Liver (tissue), 10 donors: ENCODE measurements at places on chromosomes 2 and 18.

DNA sequence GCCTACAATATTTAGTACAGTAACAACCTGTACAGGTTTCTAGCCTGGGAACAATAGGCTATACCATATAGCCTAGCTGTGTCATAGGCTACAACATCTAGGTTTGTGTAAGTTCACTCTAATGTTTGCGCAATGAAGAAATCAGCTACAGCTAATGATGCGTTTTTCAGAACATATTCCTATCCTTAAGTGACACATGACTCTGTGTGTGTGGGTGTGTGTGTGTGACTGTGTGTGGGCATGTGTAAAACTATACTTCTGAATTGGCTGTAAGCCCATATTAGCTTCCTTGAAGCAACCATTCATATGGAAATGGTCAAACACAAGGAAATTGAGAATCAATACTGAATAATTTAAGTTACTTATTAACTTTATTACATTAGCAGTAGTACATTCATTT, 120.8 kb upstream of the SULT1C3 start:
- DNase-seq: no peak

GRCh38 chr2:130347220-130347925, 4.7 kb downstream of the IMP4 start:
- DNase-seq: no peak

GRCh38 chr18:79642626-79643025, 37.0 kb upstream of the CTDP1 start:
- no peak for DNase-seq

- DNase-seq: no peak
Measured at GRCh38 chr2:101613056-101613704, 84.3 kb upstream of the MAP4K4 start.

DNA sequence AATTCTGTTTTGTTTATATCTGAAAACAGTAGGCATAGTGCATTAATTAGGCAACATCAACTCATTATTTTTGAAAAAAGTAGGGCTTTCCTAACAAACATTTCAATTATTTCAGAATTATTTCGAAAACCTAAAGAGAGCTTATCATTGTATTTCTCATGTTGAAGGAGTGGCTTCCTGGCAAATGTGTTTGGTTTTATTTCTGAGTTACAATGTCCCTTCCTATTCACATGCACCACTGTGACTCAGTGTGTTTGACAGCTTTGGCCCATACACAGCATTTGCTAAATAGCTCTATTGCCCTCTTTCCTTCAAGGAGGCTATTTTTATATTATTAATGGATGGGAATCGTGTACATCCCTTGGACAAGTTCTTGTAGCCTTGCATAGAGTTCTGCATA, 205.9 kb downstream of the PTGR3 start:
- DNase-seq: no peak

- no peak for DNase-seq
Measured at GRCh38 chr18:57780706-57781347, 22.3 kb downstream of the ATP8B1 start.

DNA sequence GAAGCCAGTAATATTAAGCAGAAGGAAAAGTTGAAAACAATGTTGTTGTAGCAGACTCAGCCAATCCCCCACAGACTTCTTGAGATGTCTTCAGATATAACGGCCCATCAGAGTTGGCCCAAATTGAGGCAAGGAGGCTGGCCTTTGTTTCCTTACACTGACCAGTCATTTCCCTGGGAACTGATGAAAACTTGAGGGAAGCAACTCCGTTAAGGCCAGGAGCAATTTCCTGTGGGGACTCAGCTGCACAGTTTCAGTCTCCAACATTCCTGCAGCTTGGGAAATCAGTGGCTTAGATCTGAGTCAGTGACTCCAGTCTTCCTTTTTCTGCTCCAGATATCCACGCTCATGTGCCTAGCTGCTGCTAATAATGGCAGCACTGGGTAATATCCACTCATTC, 75.7 kb downstream of the FTCDNL1 start:
- DNase-seq: no peak

DNA sequence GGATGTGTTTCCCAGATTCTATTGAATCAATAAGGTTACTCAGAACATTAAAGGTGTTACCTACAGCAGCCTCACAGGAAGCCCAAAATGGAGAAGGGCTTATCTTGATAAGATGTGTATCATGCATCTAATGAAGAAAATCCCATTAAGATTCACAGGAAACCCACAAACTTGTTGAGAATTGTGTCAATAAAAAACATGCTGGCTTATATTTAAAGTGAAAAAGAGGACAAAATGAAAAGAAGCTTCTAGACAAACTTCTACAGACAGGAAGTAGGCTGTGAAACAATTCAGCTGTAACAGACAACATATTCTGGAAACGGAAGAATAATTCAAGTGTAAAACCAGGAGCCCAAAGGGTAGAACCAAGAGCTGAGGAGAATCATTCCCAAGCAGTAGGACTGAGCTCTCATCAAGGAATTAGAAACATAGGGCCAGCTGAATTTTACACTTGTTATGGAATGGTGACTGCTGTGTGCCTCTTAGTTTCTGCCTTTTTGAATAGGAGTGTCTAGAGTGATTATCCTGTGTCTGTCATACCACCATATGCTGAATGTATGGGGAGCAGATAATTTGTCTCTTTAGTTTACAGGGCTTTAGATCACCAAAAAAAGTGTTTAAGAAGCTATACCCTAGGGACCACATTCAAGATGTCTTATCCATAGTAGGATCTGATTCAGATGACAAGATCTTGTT, 9.6 kb downstream of the IMMT start:
- DNase-seq: no peak

DNA sequence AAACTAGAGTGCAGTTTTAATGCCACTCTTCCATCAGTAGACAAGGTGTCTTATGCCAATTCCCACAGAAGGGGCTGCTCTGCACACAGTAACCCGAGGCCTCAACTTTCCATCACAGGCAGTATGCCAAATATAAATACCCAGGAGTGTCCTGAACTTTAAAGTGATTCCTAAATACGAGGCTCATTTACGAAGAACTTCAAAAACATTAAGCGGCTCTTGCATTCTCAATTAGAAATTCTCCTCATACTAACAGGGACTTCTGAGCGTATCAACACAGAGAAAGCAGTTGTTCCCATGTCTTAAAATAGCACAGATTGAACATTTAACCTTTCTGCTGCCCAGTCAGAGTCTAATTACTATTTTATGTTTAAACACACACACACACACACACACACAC, 638.6 kb downstream of the ERBB4 start:
- DNase-seq: no peak

DNA sequence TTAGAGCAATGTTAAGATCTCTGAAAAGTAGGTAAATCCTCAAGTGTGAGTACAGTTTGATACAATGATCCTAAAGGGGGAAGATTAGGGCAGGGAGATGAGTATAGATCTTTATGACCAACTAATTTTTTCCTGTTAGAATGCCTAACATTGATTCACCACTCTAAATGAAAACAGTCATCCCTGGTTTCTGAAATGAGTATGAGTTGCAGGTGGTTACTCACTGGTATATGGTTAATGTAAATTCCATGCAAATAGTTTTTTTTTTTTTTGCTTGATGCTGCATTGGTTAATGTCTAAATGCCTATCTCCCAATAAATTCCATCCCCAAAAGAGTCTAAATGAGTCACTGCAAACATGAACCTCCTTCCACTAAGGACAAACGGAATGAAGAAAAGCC, 55.0 kb upstream of the SERPINB2 start:
- no peak for DNase-seq
